Non-pigmented ciliary epithelial cell (primary cell): ENCODE measurements at places on chromosomes 1 and 21.

GRCh38 chr1:115757856-115758255, 10.7 kb downstream of the CASQ2 start:
- no peak for DNase-seq

- no peak for DNase-seq
Observed at GRCh38 chr1:90317628-90318027, 322.7 kb downstream of the ZNF326 start.

DNA sequence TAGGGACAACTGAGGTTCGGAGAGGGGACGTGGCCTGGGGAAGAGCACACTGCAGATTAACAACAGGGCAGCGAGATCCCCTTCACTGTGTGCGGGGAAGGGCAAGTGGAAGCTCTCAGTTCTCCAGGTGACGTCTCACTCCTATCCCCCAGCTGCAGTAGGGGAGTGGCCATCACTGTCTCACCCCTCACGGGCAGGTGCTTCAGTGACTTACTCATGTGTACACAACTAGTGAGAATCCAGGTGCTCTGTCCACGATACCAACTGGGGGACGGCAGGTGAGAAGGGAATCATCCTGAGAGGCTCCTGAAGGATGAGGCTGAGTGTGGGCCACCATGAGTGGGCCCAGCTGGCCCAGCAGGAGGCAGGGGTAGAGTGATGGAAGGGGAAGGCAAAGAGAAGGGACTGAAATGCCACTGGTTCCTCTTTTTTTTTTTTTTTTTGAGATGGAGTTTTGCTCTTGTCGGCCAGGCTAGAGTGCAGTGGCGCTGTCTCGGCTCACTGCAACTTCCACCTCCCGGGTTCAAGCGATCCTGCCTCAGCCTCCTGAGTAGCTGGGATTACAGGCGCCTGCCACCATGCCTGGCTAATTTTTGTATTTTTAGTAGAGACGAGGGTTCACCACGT, 25.9 kb downstream of the RHBG start:
- no peak for DNase-seq

- no peak for DNase-seq
Observed at GRCh38 chr1:54846716-54847284, 40.2 kb downstream of the DHCR24 start.
